NCI-H1417 treated with DMSO at 0.1 percent for 48 hours (cell line): ENCODE measurements at places on chromosomes 1 and 21.

DNA sequence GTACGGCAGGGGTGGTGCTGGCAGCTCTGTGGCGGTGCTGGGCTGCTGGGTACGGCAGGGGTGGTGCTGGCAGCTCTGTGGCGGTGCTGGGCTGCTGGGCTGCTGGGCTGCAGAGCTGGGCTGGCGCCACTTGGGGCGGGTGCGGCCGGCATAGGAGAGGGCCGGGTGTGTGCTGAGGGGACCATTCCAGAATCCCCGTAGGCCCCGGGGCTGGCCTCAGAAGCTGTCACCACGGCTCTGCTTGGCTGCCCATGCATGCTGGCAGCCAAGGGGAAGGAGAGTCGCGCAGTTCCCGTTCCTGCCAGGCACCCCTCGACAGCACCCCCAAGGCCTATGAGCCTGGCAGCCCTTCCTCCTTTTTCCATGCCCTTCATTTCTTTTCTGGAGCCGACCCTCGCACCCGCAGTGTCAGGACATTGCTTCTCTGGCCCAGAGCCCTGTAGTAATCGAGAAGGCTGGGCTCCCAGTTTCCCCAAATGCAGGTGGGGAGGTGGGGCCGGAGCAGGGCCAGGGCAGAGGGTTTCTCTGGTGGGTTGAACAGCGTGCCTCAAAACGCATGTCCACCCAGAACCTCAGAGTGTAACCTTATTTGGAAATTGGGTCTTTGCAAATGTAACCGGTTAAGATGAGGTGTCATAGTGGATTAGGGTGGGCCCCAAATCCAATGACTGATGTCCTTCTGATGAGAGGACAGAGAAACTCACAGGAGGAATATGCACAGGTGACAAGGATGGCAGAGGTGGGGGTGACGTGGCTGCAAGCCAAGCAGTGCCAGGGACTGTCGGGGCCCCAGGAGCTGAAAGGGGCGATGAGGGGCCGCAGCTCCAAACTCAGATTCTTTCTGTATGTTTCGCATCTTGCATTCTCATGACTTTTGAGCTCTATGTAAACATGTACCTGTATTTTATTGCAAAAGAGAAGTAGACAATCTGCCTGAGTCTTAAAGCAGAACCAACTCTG lies 71.0 kb upstream of the ACTRT2 start:
- DNase-seq = no peak

DNA sequence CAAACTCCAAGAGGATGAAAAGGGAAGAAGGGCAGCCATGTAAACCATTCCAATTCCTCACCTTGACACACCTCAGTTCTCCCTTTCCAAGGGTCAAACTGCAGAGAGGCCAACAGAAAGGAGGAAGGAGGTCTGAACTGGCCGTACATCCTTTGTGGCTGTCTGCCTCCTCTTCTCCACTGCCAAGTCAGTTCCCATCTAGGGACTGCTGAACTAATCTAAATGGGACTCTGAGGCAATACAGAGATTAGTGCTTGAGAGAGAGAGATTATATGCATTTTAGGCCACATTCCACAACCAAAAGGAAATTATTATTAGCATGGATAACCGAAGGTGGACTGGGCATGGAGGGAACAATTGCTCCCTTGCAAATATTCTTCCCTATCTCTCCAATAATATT lies 2.7 kb downstream of the ARHGEF11 start:
- no peak for DNase-seq

- no peak for DNase-seq
Measured at GRCh38 chr1:210726621-210727020, 397.9 kb downstream of the HHAT start.

- DNase-seq = no peak
Measured at GRCh38 chr1:41345434-41346075, 15.7 kb upstream of the FOXO6 start.

DNA sequence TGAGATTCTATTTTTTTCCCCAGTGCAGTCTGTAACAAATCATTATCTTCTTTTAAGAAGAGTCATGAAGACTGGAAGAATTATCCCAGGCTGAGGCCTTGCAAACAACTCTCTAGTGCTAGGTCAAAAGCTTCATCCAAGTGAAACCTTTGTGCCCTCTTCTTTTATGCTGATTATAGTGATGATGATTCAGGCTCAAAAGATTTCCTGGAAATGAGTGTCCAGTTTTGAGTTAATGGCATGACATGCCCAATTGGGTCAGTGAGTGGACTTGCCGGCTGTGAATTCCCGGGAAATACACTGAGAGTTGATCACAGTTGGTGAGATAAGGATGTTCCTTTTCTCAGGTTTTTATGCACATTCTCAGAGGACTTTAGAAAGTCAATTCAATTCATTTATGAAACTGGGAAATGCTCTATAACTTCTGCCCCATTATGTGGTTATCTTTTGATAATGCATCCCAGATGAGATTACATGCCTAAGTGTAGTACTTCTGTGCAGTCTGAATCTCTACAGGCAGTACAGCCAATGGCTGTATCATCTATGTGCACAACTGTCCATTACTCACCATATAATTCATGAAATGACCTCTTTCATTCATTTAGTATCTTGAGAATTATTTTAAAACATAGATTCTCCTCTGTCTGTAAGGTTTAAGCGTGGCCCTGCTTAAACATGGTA lies 66.2 kb downstream of the S1PR1 start:
- no peak for DNase-seq

DNA sequence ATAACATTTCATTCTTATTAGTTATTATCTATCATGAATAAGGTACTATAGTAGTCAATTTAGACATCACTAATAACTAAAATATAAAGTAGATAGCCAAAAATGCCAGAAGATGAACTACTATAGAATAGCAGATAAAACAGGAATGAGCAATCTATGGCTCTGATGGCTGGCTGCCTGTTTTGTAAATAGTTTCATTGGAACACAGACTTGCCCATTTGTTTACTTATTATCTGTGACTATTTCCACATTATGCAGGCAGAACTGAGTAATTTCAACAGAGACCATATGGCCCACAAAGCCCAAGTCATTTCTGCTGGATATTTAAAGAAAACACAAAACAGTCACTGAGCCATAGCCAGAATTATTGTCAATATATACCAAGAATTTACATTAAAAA lies 222.1 kb downstream of the COL24A1 start:
- no peak for DNase-seq

DNA sequence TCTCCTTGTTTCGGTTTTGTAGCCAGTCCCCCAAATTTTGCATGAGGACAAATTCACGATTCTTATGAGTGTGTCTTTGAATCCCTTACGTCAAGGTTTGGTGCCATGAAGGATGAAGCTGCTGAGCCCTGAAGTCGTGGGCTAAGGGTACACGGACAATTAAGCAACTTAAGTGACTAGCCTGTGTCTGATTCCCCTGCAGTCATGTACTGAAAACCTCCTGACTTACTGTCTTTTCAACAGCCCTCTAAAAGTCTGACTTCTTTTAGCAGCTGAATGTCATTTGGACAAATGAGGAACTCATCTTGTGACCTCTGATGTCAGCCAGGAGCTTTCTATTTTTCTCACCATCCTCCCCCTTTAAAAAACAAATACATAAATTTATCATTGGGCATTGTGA lies 27.1 kb upstream of the C1orf105 start:
- DNase-seq = no peak

DNA sequence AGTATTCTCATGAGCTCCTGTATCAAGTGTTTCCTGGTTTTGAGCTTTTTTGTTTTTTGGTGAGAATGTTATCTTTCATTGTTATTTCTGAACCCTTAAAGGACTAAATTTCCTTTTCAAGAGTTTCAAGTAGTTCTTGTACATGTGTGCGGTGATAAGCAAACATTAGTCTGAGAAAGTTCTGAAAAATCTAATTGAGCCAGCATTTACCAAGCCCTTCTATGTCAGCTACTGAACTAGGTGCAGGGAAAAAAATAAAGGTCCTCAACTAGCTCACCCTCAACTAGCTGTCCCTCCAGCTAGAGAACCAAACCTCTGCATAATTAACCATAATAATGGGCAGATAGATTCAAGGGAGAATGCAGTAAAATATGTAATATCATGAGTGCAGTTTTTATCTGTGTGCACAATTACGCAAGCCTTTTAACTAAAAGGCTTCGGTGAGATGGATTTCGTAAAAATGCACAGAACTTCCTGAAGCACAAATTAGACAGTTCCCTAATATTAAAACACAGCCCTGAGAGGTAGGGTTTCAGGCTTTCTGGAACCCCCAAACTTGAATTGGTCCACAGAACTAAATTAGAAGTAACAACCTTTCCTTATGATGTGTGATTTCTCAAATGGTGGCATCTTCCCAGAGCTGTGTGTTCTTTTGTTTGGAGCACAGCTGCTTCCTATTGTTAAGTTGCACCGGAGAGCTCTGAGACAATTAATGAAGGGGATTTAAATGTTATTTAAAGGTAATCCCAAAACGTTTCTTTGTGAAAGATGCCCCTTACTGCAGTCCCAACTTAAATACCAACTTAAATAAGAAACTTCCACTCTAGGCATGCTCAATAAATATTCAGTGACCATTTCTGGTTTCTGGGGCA lies 165.8 kb downstream of the NFIA start:
- DNase-seq = no peak

GRCh38 chr1:212366901-212367300 lies 47.8 kb downstream of the PACC1 start:
- no peak for DNase-seq

GRCh38 chr1:108747898-108748297 lies 1.4 kb downstream of the STXBP3 start:
- no peak for DNase-seq

GRCh38 chr1:170727963-170728362 lies 64.0 kb downstream of the PRRX1 start:
- DNase-seq = no peak

- DNase-seq = no peak
Measured at GRCh38 chr21:17796037-17796403, 23.1 kb downstream of the C21orf91 start.

DNA sequence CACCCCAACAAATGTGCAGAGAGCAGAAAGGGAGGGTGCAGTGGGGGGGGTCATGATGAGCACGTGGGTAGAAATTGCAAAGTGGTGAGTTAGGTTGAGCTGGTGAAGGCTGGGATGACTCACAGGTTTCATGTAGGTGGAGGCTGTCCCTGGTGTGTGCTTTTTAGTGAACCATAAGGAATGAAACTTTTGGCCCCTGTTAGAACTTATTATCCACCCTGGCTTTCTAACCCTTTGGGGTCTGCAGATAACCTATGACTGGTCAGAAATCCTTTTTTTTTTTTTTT lies 46.9 kb downstream of the DOP1B start:
- DNase-seq = no peak

DNA sequence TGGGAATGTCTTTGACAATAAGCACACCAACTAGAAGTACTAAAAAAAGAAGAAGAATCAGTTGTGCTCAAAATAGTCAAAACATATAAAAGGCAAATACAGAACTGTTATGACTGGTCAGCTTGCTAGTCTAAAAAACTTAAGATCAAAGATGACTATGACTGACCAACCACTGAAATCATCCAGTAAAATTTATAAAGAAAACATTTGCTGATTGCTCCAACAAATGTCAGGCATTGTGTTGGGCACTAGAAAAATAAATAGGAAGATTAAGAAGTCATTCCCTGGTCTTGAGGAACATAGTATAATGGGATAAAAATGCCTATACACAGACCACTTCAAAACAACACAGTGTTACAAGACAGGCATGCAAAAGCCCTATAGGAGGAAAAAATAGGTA lies 9.3 kb upstream of the ANGPTL3 start:
- DNase-seq = no peak

DNA sequence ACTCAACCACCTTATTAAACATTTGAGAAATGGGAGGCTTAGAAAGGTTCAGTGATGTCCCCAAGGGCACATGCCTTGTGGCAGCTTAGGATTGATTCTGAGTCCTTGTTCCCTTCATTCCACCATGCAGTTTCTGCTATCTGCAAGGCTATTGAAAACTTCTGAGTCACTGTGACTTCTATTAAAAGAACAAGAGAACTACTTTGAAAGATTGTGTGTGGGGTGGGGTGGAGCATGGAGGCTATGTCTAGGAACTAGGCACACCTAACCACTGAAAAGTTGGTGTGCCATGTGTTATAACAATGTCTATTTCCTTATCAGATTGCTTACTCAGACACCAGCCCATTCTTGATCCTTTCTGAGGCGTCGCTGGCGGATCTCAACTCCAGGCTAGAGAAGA lies 10.8 kb downstream of the MTARC1 start:
- no peak for DNase-seq

- DNase-seq = no peak
Measured at GRCh38 chr21:35244514-35244913, 195.4 kb upstream of the RUNX1 start.

DNA sequence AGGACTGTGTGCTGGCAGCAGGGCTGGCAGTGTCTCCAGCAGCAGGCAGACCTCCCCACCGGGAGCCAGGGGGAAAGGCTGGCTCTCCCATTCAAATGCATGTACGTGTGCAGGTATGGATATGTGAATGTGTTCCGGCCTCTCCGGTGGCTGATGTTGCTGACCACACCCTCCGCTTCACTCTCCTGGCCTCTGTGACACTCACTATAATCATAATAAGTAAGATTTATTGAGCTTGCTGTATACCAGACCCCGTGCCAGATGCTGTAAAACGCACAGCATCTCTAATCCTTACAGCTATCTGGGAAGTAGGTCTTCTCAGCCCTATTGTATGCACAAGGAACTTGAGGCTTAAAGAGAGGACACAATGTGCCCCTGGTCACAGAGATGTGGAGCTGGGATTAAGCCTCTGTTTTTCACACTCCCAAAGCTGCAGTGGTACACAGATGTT lies 20.5 kb upstream of the ARTN start:
- DNase-seq = no peak

GRCh38 chr1:23904748-23905357 lies 8.3 kb downstream of the CNR2 start:
- DNase-seq = no peak

GRCh38 chr1:37945743-37946702 lies 830 bp downstream of the INPP5B start:
- DNase-seq = no peak

DNA sequence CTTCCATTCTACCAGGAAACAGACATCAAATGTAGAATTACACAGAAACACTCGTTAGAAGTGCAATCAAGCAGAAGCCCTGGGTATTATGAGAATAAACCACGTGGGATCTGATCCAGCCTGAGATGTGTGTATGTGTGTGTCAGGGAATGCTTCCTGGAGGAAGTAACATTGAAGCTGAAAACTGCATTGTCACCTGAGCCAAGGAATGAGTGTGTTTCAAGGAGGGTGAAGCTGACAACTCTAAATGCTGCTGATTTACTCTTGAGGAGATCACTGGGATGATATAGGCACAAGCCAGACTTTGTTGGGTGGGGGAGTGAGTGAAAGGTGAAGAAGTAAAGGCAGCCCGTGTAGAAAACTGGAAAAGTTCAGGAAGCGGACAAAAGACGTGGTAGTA lies 27.6 kb downstream of the FAAH start:
- no peak for DNase-seq

- no peak for DNase-seq
Measured at GRCh38 chr1:196933531-196934189, 9.9 kb upstream of the CFHR2 start.

DNA sequence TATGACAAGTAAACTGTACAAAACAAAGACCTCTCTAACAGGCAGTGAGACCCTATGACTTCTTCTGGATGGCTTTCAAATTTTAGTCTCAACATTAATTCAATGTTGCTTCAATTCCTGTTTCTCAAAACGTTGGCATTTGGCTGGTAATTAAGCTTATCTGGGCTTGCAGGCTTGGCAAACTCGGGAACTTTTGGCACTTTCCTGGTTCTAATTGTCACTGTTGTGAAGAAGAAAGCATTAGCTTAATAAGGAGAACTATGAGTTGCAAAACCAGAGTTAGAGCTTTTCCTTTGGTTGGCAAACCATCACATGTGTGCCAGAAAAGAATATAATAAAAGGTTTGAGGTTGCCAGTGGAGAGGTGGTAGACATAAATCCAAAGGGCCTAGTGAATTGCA lies 698.3 kb downstream of the LRRIQ3 start:
- DNase-seq = no peak
